ENCODE measurements at places on chromosomes 1 and 21.

GRCh38 chr1:70767377-70767776 lies 280.2 kb downstream of the PTGER3 start:
- no peak for DNase-seq

GRCh38 chr1:224170748-224171478 lies 12.1 kb upstream of the DEGS1 start:
- no peak for DNase-seq

DNA sequence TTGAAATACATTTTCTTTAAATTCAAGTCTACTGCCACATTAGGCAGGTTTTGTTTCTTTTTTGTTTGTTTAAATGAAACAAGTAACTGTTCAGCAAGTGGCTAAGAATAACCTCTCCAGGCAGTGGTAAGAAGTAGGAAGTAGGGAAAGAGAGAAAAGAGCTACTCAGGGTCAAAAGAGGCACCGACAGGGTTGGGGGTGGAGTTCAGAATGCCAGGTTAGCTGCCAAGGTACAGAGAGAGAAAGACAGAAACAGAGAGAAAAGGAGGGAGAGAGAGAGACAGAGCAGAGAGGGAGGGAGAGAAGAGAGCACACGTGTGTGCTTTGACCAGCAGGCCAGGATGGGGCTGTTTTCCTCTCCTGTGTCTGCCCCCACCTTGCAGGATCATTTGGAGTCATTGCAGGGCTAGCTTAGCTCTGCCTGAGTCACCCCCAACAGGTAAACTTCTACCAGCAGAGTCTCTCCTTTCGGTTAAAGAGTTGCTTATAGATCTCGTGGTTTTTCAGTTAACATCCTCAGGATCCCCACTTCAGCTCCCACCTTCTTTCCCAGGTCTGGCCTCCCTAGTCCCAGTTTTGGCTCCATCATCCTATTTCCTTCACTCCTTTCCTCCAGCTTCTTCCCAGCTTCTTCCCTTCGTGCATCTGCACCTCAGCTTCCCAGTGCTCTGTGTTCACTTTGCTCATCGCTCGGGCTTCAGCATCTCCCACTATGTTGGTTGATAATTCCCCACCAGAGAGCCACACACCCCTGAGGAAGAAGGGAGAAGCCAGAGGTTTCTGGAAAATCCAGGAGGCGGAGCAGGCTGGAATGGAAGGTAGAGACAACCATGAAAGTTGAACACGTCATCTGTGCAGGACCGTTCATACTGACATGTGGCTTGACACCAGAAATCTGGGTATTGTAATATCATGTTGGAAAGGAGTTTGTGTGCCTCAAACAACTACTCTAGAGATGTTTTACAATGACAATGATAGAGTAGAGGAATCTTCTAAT lies 21.8 kb upstream of the RAB4A start:
- no peak for DNase-seq

- no peak for DNase-seq
Observed at GRCh38 chr1:43317817-43318471, 17.2 kb downstream of the TIE1 start.

DNA sequence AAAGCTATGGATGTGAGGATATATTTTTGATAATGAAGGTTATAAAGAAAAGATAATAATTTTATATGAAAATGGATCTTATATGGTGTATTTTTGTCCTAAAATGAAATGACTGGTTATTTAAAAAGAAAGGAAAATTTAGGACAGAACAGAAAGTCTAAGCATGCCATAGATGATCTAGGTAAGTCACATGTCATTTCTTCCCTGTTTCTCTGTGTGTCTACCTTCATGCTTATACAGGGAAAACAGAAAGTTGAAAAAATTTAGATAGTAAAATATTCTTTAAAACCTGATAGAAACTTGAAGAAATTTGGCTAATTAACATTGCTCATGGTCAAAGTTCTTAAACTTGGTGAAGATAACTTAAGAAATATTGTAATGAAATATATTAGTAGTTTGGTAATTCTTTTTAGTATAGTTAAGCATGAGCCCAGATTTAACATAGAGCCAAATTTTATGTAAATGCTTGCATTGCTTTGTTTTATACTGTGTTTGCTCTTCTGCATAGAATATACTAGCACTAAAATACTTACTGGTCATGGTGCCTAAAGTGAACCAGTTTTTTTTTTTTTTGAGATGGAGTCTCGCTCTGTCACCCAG lies 12.4 kb upstream of the GBP4 start:
- no peak for DNase-seq

DNA sequence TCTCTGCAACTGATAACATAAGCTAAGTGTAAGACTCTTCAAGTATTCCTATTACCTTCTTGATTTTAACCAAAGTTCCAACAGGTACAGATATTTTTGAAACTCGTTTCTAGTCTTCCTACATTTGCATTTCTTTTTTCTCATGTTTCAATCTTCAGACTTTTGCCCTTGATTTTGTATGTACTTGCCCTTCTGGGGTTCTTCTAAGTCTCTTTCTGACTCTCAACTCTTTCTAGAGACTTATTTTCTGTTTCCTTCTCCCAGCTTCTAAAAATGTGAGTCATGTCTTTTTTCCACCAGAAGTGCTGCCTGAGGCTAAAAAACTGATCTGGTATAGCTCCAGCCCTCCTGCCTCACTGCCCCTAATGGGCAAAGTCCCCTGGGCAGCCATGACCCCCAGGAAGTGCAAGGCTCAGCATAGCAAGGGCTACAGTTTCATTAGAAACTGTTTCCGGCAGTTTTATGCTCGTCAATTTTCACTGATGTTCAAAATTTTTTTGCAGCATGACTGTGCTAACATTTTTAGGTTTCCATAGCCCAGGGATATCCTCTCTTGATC lies 265.9 kb downstream of the SEC16B start:
- DNase-seq, result no peak

- DNase-seq, result peak; percentile 26
Observed at GRCh38 chr1:187999973-188000372, 1171.2 kb downstream of the PLA2G4A start.

- no peak for DNase-seq
Observed at GRCh38 chr1:191643060-191643459, 515.2 kb upstream of the RGS18 start.

- no peak for DNase-seq
Observed at GRCh38 chr1:82337635-82338034, 536.9 kb downstream of the ADGRL2 start.

GRCh38 chr1:3190256-3191041 lies 121.4 kb downstream of the PRDM16 start:
- DNase-seq, result no peak

GRCh38 chr1:47215713-47216112 lies 16.3 kb downstream of the TAL1 start:
- no peak for DNase-seq

DNA sequence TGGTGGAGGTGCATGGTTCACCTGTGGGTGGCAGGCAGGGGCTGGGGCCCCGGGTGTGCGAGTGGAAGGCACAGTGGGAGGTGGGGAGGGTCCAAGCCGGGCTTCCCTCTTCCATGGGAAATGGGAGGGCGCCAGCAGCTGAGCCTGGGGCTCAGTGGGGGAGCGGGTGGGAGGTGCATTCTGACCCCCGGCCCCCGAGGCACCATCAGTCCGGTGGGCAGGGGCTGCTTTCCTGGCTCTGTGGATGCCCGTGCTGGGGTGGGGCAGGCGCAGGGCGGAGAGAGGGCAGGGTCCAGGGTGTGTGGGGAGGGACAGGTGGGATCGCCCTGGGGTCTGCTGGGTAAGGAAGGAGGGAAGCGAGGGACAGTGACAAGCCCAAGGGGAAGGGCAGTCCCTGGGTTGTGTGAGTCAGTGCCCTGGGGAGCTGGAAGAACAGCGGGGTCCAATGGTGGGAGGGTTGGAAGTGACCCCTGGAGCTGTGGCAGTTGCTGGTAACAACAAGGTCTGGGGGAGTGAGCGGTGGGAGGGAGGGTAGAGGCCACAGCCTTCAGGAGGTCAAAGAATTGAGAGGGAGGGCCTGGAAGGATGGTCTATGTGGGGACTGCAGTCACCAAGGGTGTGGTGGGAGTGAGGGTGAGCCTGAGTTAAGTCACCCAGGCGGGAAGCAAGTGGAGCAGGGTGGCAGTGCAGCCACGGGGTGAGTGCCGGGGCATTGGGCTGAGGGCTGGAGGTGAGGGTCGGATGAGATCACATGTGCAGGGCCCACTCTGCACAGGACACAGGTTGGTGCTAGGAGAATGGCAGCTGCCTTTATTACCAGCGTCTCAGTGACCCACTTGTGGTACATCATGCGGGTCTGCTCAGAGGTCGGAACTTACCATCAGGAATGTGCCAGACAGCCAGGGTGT lies 29.6 kb downstream of the LHX4 start:
- no peak for DNase-seq

DNA sequence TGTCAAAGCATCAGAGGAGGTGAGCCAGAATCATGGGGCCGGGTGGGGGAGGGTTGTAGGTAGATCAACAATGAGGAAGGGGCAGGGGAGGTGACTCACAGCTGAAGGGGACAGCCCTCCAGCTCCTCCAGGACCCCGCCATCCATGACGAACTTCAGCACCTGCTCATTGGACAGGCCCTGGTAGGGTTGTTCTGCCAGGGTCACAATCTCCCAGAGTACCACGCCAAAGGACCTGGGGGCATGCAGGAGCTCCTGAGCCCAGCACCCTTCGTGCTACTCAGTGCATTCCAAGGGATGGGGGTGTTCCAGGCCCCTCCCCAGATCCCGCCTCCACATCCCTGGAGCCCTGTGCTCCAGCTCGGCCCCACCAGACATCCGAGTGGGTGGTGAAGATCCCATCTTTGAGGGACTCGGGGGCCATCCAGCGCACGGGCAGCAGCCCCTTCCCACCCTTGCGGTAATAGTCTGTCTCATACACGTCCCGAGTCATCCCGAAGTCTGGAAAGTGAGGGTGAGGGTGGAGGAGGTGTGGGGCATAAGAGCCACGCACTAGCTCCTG lies 17.5 kb downstream of the INSRR start:
- DNase-seq, result no peak

DNA sequence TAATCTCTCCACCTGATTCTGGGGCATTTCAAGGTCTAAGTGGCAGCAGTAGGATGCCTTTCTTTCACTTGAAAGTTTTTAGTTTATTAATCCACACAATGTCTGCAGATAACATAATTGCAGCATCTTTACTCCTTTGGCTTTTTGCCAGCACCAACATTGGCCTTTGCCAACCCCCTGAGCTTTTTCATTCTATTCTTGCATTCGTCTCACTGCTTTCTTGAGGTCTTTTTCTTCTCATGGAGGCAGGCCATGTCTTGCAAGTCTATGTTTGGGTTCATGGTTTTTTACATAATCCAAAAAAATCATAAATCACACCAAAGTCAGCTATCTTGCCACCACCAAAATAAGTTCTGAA lies 30.4 kb upstream of the COG2 start:
- DNase-seq, result no peak

GRCh38 chr1:223524930-223525451 lies 131.8 kb downstream of the CCDC185 start:
- DNase-seq, result no peak

DNA sequence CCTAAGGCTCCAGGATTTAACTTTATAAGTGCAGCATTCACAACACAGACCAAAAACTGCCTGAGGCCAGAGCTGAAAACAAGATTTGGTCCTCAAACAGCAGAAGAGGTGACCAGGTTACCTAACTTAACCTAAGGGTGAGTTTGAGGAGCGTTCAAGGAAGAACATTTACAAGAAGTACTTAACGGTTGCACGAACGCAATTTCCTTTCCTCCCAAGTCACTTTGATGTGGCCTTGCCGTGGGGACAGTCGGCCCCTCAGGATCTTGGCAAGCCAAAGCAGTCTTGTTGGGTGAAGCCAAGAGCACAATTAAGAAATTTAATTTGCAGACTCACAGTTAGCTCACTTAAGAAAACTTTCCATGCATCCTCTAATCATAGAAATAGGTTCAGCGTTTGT lies 202.6 kb upstream of the COA6 start:
- DNase-seq, result no peak

DNA sequence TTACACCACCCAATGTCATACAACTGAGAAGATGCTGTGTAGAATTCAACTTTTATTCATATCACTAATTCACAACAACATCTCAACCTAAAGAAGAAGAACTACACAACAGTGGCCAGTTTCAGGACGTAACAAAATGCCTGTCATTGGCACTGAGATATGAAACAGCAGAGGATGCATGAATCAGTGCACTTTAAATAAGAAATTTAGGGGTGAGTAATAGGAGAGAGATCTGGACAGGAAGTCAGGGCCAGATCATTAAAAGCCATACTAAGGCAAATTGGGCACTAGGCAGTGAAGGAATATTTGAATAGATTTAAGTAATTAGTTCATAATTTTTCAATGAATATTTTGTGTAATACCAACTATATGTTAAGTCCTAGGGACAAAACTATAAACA lies 510.5 kb downstream of the PLPP3 start:
- no peak for DNase-seq

GRCh38 chr1:98331243-98331642 lies 330.3 kb upstream of the SNX7 start:
- no peak for DNase-seq

- DNase-seq, result peak; percentile 31
Observed at GRCh38 chr1:186806477-186806876, 22.3 kb upstream of the PLA2G4A start.

GRCh38 chr1:87814573-87814972 lies 485.9 kb downstream of the LMO4 start:
- DNase-seq, result no peak

DNA sequence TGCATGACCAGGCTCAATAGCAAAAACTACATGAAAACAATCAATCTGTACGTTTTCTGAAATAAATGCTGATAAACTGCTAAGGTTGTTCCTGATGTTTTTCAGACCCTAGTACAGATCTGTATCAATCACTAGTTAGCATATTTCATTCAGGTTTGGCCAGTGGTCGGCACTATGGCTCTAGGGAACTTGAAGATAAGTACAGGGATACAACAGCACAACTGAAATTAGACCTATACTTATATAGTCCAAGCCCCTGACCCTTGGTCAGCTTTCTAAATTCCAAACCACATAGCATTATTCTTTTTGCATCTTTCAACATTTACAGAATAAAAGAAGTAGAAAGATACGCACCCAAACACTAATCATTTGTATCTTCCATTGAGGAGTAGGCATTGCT lies 142.7 kb downstream of the PLPPR4 start:
- no peak for DNase-seq

DNA sequence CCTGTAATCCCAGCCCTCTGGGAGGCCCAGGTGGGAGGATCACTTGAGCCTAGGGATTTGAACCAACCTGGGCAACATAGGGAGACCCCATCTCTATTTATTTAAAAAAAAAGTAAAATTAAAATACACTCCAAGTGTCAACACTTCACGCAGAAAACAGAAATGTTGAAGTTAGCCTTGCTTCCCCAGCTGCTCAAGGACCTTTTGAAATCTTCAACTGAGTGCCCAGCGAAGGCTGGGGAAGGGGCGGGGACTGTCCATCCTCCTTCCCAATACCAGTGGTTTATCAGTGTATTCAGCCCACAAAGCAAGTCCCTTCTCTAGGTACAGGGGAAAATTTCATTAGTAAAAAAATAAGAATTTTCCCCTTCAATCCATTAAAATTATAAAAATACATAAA lies 2.2 kb upstream of the DNAJC28 start:
- DNase-seq, result no peak

DNA sequence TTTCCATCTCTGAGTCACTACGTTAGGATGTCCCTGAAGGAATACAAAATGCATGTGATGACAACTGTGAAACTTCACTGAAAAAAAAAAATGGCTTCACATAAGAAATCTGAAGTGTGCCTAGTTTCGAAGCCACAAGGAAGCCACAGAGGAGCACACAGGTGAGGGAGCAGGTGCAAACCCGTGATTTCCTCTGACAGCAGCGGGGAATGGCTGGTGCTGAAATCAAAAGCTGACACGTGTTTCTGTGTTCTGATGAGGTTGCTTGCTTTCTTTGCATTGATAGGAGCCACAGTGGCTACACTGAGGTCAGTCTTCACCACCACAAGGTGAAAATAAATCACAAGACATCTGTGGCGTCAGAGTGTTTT lies 105.7 kb upstream of the TLR5 start:
- no peak for DNase-seq
